ENCODE measurements at places on chromosomes 7 and 10.

- no peak for DNase-seq
Measured at GRCh38 chr7:131690441-131690840, 134.0 kb upstream of the PODXL start.

DNA sequence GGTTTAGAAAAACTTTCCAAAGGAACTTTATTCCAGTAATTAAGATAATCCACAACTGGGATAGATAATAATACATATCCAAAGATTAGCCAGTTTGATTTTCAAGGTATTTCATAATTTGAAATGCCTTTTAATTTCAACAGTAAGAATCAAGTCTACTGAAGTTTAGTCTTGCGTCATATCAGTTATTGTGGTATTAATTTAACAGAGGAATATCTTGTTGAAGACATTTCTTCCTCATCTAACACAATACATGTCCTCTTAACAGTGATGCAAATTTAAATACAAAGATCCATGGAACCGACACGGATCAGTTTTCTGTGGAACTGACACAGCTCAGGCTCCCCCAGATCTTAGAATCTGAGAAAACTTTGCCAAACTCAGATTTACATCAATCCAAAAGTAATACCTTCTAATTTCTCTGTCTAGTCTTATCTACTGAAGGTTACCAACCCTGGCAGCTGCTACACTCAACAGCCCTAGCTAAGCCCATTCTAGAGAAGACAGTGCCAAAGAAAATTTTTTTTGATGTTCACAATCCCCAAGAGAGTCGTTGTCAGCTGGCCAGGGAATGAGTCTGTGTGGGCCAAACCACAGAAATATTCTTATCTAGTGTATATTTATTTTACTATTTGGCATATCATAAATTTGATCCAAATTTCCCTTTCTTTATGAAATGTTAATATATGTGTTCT is 365.2 kb upstream of the MEOX2 start:
- DNase-seq: no peak

DNA sequence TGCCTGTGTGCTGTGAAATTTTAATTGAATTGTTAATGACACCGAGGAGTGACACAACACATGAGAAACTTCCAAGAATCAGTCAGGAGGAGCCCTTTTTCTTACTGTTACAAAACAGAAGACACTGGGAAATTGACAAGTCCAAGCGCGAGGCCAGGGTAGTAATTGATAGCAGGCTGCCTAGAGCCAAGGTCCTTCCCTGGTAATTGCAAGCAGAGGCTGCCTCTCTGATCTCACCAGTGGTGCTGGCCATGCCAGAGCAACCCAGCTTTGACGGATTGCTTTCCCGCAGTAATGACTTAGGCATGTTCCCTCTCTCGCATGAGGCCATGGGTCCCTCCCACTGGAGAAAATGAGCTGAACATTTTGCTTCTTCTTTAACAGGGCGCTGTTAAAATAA is 111.5 kb downstream of the LRMDA start:
- DNase-seq: peak; percentile 9

DNA sequence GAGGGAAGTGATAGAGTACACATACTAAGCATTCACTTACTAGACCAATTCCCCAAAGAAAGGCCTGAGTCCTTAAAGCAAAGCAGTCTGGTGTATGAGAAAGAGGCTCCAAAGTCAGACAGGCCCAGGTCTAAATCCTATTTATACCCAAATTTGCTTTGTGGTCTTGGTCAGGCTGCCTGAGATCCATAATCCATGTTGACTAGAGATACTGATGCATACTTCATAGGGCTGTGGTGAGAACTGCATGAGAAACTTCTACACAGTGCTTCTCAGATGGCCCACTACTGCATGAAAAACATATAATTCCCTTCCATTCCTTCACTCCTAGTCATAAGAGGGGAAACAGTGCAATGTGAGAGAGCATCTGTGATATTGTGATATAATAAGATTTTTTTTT is 81.6 kb upstream of the SP4 start:
- no peak for DNase-seq

GRCh38 chr7:5225616-5226290 is 35.7 kb downstream of the WIPI2 start:
- DNase-seq: no peak

GRCh38 chr7:1357601-1358271 is 101.5 kb downstream of the MICALL2 start:
- DNase-seq: no peak

DNA sequence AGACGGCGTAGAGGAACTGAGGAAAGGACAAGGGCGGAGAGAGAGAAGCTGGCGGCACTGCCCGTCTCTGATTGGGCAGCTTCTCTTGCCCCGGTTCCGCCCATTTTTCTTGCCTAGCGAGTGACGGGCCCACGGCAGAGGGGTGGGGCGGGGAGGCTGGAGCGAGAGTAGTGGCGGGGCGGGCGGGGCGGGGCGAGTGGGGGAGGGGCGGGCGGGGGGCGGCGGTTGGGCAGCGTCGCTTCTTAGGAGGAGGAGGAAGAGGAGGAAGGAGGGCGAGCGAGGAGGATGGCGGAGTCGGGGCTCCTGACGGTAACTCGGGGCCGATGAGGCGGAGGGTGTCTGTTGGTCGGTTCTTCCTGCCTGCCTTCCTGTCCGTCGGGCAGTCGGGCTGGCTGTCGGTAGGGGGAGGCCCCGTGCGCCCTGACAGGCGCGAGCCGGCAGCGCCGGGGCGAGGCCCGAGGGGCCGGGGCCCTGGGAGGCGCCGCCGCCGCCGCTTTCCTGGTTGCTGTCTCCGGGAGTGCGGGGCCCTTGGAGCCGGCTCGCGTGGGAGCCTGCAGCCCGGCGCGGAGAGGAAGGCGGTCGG is at the start of gene SHOC2:
SHOC2 (plus strand) TSS at position 256 of the 583 bp plus-strand sequence. CDS start 44,755 bp downstream, outside the sequence.
- DNase-seq: peak; percentile 99

- DNase-seq: no peak
Measured at GRCh38 chr10:47326306-47326926, 4.2 kb downstream of the GDF2 start.

GRCh38 chr7:44326261-44327125 is 1.1 kb upstream of the CAMK2B start:
- no peak for DNase-seq

DNA sequence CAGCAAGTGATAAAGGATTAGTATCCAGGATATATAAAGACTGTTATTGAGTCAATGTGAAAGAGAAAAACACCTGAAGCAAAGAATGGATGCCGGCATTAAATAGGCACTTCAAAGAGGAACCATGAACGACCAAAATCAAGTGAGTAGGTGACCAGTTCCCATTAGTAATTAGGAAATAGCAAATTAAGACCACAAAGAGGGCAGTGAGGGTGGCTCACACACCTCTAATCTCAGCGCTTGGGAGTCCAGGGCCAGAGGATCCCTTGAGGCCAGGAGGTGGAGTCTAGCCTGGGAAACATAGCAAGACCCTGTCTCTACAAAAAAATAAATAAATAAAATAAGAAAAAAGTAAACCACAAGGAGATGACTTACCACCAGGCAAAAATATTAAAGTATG is 1.5 kb upstream of the ANTXRL start:
- no peak for DNase-seq

DNA sequence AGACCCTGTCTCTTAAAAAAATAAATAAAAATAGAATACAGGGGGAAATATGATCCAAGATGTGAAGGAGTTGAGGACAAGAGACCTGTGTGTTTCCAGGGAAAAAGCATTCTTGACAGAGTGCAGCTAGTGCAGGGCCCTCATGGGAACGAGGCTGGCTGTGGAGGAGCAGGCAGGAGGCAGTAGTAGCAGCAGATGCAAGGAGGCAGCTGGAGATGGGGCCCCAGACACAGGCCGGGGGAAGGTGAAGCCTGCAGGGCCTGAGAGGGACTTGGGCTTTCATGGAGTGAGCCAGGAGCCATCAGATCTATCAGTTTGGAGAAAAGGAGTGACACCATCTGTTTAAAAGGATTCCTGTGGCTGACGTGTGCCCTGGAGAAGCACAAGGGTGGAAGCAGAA is 71.4 kb upstream of the ZNF438 start:
- DNase-seq: no peak

- no peak for DNase-seq
Measured at GRCh38 chr7:5238500-5238899, 44.2 kb upstream of the SLC29A4 start.

DNA sequence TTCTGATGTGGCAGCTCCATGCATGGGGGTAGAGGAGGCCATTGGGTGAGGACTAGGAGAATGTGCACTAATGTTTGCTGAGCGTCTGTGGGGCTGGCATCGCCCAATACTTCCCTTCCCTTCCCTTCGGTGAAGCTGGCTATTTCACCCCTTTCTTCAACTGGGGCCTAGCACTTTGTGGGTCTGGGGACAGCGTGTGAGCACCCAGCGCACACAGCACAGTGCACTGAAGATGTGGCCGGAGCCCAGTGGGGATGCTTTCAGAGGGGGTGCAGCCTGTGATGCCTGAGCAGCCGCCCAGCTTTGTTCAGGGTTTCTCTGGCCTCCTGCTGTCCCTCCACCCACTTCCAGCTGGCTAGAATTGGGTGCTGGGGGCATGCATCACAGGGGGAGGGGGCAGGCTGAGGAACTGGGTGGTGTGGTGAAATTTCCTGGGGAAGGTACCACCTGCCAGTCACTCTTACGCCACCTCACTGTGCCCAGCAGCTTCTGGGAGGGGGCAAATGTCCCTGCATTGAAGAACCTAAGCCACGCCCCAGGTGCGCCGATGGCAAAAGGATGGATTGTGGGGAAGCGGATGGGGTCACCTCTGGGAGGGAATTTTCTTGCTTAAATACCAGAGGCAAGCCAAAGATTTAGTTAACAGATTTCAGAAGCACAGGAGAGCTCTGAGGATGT is 45.5 kb downstream of the CLEC2L start:
- DNase-seq: no peak

DNA sequence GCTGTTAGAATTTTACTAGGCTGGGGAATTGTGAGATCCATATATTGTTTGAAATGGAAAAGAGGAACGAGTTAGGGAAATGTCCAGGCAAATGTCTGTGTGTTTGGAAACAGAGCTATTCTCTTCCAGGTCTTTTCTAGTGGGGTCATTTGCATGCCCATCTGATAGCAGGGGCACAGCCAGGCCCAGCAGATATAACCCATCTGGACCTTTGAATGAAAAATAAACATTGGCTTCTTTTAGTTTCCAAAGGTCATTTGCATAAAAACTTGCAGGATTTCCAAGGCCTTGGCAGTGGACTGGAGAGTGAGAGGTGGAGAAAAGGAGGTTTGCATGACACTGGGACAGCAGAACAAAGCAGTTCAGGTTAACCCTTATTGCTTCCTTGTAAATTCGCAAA is 188.0 kb upstream of the GPR26 start:
- no peak for DNase-seq

GRCh38 chr10:128178302-128178958 is 52.2 kb upstream of the MKI67 start:
- DNase-seq: no peak

DNA sequence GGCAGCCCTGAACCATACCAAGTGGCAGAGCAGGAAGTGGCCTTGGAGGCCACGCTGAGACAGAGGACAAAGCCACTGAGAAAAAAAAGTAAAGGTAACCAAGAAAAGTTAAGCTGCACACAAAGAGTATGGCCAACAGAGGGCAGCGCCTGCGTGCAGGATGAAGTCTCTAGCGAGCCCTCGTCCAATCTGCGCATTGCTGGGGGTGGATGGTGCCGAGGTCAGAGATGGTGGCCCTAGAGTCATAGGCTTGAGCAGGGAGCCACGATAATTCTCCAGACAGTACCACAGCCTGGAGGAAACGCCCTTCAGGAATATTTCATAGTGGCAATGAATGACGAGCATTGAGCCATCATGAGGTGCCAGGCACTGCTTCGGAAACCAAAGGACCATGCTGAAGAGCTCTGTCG is 9.7 kb downstream of the ATP6V0E2 start:
- DNase-seq: peak; percentile 76

All from substantia nigra (tissue), 51 donors.